ENCODE measurements at places on chromosomes 5 and 9.

DNA sequence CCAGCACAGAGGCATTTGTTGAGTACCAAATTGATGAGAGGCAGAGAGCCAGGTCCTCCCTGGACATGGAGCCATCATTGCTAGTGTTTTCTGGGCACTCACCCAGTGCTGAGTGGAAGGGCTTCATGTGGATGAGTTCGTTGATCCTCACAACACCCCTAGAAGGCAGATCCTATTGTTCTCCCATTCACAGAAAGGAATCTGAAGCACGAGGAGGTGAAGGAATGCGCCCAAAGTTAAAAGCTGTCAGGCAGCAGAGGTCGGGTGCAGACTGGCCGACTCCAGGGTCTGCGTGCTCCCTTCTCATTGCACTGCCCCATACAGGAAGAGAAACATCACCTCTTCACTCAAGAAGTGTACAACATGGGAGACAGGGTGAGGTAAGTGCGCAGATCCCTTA lies 153.5 kb upstream of the TNPO1 start:
- DNase-seq: no peak

GRCh38 chr5:109823597-109823996 lies 133.9 kb downstream of the MAN2A1 start:
- DNase-seq: no peak

GRCh38 chr9:8961186-8961851 lies 1161.7 kb upstream of the DMAC1 start:
- DNase-seq: no peak

- no peak for DNase-seq
Observed at GRCh38 chr5:167579693-167580055, 711.8 kb upstream of the WWC1 start.

DNA sequence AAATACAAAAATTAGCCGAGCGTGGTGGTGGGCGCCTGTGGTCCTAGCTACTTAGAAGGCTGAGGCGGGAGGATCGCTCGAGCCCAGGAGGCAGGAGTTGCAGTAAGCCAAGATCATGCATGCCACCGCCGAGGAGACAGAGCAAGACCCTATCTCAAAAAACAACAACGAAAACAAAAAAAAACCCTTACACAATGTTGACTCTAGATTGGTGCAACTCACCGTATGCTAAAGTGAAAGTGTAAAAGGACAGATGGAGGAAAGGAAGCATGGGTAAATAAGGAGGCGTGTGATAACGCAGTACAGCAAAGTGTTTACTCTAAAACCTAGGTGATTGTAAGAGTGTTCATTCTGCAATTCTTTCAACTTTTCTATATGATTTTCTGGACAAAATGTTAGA lies 15.9 kb upstream of the RUFY1 start:
- DNase-seq: no peak

DNA sequence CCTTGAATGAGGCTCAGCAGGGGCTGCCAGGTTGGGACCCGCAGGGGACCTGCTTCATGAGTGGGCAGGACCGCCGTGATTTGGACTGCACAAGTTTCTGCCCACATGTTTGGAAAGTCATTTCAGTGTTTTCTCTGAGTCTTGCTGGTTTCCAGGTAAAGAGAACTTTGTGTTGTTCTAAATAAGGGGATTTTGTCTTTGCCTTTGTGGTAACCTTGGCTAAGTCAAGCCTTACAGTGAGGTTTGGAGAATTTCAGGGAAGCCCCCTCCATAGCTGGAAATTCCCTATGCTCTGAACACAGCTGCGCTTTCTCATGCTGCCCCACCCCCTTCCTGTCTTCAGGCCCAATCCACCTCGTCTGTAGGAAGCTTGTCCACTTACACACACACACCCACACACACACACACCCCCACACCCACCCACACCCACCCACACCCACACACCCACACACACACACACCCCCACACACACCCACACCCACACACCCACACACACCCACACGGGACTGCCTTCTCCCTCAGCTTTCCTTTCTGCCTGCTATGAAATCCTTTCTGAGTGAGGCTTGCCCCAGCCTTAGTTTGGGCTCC lies 270.1 kb downstream of the HSPA4 start:
- DNase-seq: no peak

DNA sequence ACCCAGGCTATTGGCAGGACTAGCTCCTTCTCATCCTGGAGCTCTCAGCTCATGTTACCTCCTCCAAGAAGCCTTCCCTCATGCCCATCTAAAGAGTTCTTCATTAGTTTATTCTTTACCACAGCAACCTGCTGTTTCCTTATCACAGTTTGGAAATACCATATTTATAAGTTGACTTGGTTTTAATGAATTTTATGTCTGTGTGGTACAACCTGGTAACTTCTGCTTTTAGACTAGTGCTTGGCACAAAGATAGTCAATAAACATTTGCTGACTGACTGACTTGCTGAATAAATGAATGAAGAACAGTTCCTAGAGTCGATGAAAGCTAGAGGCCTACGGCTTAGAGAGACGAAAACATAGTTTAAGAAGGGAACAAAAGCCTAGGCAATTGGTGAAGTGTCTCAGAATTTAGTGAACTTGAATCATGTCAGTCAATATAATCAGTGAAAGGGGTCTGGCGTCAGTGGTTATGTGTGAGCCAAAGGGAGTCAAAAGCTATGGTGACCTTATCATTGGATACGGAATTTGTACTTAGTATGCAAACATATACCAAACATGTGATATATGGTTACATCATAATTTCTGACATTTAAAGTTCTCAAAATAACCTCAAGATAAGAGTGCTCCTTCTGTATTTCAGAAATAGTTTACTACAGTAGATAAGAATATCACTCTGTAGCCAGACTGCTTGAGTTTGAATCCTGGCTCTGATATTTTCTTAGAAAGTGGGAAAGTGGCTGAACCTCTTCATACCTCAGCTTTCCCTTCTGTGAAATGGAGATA lies 239.5 kb downstream of the MCTP1 start:
- DNase-seq: no peak

- no peak for DNase-seq
Observed at GRCh38 chr5:42360056-42360455, 63.2 kb upstream of the GHR start.

DNA sequence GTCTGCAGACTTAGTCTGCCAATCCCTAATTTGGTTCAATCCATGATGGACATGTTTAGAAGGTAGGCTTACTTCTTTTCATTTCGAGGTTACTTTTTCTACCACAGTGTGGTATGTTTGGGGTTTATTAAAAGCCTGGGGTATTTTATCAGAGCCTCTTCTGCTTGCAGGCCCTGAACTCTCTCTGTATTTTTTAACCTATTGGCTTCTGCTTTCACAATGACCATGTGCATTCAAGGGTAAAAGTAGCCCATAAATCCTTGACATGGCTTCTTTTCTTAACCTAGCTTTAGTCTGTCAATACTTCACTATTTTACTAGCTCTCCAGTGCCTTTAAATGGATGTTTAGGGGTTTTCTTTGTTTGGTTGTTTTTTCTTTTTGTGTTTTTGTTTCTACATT lies 286.6 kb downstream of the FER start:
- no peak for DNase-seq

- DNase-seq: no peak
Observed at GRCh38 chr5:125011419-125011818, 265.0 kb upstream of the ZNF608 start.

- DNase-seq: no peak
Observed at GRCh38 chr5:158124606-158125316, 265.8 kb upstream of the CLINT1 start.

GRCh38 chr5:65050140-65050539 lies 281.4 kb downstream of the CWC27 start:
- no peak for DNase-seq

DNA sequence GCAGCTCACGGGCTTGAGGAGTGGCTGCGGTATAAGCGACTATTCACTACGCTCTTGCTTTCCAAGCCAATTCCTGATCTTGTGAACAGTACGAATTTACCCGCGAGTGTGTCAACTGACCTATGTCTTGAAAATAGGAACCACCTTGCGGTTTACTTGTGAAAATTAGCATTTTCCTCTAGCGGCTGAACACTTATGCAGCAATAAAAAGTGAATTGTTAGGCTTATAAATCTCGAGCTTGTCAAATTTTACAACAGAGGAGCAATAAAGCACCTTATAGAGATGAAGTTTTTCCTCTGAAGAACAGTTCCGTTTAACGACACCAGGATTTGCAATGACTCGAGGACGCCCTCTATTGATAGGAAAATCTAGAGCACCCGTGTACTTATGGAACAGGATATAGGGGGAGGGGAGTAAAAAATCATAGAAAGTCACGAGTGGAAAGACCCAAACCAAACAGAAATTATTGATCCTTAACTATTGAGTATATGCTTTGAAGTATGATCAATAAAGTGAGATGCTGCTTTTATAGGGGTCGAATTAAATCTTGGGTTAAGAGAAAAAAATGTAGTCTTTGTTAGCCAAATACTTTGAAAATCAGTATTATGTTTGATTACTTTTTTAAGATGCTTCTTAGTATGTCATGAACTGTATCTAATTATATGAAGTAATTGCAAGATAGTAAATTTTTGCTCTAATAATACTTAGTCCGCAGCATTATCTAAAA lies 1.9 kb upstream of the RGMB start:
- peak; percentile 48 for DNase-seq

DNA sequence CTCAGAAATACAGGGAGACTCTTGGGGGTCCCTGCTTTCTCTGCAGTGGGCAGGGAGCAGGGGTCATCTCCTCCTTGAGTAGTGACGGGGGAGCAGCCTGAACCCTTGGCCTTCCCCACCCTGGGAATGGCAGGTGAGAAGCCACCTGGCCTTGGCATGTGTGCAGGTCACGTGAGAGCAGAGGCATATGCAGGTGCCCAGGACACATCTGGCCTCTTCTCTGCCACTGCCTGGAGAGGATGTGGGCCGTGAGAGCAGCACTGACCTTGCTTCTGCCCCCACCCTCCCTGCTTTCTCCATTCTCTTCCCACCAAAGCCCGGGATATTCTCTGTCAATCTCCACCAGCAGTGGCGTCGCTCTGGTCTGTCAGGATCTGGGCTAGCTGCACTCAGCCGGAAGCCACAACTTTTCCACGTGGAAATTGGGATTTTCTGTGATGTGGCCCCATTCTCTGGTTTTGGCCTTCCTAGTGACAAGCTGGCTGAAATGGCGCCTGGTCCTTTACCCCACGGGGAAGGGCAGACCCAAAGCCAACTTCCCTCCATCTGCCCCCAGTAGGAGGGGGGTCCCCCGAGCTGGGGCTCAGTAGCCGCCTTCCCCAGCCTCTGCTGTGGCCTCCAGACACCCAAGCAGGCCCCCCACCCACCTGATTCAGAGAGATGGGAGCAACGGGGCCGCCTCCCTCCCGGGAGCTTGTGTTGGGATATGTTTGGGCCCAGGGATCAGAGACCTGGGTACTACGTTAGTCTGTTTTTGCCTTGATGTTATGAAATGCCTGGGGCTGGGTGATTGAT lies 70.4 kb upstream of the FCN1 start:
- no peak for DNase-seq

DNA sequence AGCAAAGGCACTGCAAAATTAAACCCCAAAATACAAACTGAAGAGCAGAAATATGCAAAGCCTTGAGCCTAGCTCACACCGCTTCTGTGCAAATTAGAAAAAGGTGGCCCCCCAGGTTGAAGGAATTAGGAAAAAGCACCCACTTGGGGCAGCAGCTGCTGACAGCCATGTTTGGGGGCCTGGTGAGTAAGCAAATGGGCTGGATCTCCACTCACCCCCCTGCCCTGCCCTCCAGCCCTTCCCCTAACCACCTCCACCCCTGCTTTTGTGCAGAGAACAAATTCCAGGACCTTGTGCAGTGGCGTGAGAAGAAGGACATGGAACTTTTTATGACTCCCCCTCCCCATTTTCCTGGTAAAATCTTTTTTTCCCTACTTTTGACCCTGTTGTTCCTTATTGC lies 92.0 kb upstream of the DNAH5 start:
- no peak for DNase-seq

DNA sequence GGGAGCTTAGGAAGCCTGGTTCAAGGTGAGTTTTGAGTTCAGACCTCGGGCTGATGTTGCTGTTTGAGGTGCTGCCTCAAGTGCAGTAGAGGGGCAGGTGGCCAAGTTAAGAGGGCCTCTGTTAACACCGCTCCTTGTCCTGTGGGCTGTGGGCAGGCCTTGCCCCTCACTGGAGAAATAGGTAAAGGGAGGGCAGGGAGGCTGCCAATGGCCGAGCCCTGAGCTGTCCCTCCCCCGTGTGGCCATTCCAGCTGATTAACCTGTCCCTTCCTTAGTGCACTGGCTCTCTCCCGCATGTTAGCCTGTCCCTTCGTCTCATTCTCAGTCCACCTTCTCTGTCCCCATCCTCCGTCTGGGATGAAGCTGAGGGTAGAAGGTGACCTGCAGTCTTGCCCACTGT lies 21.4 kb downstream of the CNTFR start:
- DNase-seq: no peak

GRCh38 chr9:105188746-105189145 lies 55.7 kb upstream of the SLC44A1 start:
- DNase-seq: no peak

DNA sequence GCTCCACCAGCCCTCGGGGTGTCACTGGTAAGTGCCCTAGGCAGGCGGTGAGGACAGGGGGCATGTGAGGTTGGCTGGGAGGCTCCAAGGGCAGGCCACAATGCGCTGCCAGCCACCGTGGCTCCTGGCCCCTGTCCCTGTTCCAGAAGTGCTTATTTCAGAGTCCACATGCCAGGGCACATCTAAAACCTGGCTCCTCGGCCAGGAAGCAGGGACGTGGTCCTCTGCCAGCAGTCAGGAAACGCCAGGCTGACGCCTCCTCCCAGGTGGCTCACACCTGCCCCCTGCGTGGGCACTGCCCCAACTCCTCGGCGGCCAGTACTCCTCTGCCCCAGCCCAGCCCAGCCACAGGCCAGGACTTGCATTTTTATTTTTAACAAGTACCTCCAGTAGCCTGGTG lies 68.5 kb downstream of the SECISBP2 start:
- DNase-seq: no peak

GRCh38 chr9:4792054-4792571 lies 631 bp upstream of the RCL1 start:
- DNase-seq: no peak

- DNase-seq: peak; percentile 59
Observed at GRCh38 chr9:112750016-112750763, at the start of gene SNX30. TSS of gene SNX30 (plus strand) at chr9:112750760. CDS start at chr9:112751002, 242 bp downstream.

GRCh38 chr5:35826056-35826455 lies 30.6 kb upstream of the IL7R start:
- DNase-seq: no peak

DNA sequence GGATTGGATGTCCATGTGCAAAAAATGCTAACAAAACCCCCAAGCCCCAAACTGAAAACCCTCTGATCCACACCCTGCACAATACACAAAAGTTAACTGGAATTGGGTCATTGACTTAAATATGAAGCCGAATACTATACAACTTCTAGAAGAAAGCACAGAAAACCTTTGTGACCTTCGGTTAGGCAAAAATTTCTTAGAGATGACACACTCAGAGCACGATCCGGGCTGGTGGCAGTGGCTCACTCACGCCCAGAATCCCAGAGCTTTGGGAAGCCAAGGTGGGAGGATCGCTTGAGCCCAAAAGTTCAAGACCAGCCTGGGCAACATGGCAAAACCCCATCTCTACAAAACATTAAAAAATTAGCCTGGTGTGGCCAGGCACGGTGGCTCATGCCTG lies 1.8 kb upstream of the DIPK1B start:
- no peak for DNase-seq

DNA sequence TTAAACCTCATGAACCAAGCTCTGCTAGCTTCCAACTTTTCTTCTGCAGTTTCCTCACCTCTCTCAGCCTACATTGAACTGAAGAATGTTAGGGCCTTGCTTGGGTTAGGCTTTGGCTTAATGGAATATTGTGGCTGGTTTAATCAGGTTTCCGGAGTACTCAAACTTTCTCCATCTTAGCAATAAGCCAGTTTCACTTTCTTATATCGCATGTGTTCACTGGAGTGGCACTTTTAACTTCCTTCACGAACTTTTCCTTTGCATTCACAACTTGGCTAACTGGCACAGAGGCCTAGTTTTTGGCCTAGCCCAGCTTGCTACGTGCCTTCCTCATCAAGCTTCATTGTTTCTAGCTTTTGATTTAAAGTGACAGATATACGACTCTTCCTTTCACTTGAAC lies 81.0 kb upstream of the MAST4 start:
- DNase-seq: no peak
